ENCODE measurements at places on chromosomes 7 and 10. TPM values are rescaled to one million over a fixed set of nuclear protein-coding genes. Genes with fewer than 3 reads are reported as not detected.

GRCh38 chr10:68463365-68464093 lies 8.2 kb downstream of the DNA2 start:
- no peak overlapping the region for H3K4me3 ChIP-seq
- H3K27ac ChIP-seq = no peak overlapping the region
- no peaks in the 10 kb centered on the region for H3K27me3 ChIP-seq
- peaks cover 90% of the 10 kb centered on the region for H3K36me3 ChIP-seq
- no peak for DNase-seq
- H3K4me1 ChIP-seq = no peaks in the 10 kb centered on the region

GRCh38 chr7:867406-868188 lies 8.8 kb upstream of the GET4 start:
- no peak overlapping the region for H3K4me3 ChIP-seq
- no peak for DNase-seq
- H3K36me3 ChIP-seq = peaks cover 75% of the 10 kb centered on the region
- no peak overlapping the region for H3K27ac ChIP-seq
- no peaks in the 10 kb centered on the region for H3K27me3 ChIP-seq
- H3K4me1 ChIP-seq = no peaks in the 10 kb centered on the region

DNA sequence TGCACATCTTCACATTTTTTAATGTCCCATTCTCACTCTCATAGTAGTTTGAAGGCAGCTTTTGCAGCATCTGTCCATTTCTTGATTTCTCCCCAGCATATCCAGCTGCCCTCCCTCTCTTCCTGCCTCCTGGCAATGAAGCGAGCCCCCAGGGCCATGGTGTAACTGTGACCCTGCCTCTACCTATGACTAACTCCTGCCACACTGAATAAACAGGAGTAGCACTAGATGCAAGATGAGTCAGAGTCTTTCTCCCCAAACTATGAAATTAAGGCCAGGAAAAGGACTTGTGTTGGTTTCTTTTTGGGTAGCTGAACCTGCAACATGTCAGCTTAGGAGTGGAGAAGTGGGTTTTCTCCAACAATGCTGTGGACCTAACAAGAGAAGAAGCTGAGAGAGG lies 329.0 kb downstream of the RNLS start:
- no peaks in the 10 kb centered on the region for H3K36me3 ChIP-seq
- H3K4me3 ChIP-seq = no peak overlapping the region
- H3K27me3 ChIP-seq = no peaks in the 10 kb centered on the region
- no peak for DNase-seq
- H3K4me1 ChIP-seq = no peaks in the 10 kb centered on the region
- no peak overlapping the region for H3K27ac ChIP-seq

DNA sequence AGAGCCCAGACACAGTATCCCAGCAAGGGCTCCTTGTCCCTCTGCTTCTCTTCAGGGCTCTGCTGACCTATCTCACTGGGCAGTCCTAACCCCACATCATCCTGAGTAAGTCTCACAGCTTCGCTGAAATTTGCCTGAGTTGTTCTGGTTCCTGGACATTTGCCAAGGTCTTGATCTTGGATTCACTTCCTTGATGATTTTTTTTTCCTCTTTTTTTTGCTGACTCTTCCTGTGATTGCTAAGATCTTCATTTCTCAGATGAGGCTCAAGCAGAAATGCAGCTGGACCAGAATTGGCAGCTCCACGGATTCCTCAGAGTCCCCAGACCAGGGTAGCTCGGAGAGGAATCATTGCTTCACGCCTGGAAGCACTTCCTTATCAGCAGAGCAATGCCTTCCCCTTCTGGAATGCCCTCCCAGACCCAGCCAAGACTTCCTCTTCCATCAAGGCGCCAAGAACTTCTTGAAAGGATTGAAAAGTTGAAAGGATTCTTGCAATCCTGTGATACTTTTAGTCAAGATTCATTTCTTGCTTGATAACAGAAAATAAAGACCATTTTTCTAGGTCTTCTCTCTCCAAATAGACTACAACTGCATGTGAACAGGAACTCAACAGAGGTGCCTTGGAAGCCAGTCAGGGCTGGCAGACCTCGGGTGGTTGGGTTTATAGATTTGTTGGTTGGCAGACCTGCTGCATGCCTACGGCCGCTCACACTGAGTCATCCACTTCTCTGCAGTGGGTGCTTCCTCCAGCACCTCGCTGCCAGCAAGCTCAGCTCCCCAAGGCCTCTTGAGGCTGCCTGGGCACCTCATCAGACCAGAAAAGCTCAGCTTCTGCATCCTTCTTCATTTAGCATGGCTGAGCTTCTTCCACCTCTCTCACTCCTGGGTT lies 8.8 kb upstream of the AFAP1L2 start:
- no peak overlapping the region for H3K4me3 ChIP-seq
- no peaks in the 10 kb centered on the region for H3K27me3 ChIP-seq
- no peaks in the 10 kb centered on the region for H3K36me3 ChIP-seq
- no peak overlapping the region for H3K27ac ChIP-seq
- H3K4me1 ChIP-seq = no peaks in the 10 kb centered on the region
- DNase-seq = no peak

Gene NDUFA5
- total RNA-seq = 244 TPM

GRCh38 chr7:142500366-142500765 lies 242.5 kb upstream of the PRSS58 start:
- no peak overlapping the region for H3K27ac ChIP-seq
- no peaks in the 10 kb centered on the region for H3K4me1 ChIP-seq
- H3K27me3 ChIP-seq = no peaks in the 10 kb centered on the region
- H3K36me3 ChIP-seq = no peaks in the 10 kb centered on the region

- H3K27me3 ChIP-seq = no peaks in the 10 kb centered on the region
- H3K4me1 ChIP-seq = no peaks in the 10 kb centered on the region
- no peak for DNase-seq
- no peak overlapping the region for H3K27ac ChIP-seq
Observed at GRCh38 chr10:110507346-110507745, 9.6 kb downstream of the DUSP5 start.

DNA sequence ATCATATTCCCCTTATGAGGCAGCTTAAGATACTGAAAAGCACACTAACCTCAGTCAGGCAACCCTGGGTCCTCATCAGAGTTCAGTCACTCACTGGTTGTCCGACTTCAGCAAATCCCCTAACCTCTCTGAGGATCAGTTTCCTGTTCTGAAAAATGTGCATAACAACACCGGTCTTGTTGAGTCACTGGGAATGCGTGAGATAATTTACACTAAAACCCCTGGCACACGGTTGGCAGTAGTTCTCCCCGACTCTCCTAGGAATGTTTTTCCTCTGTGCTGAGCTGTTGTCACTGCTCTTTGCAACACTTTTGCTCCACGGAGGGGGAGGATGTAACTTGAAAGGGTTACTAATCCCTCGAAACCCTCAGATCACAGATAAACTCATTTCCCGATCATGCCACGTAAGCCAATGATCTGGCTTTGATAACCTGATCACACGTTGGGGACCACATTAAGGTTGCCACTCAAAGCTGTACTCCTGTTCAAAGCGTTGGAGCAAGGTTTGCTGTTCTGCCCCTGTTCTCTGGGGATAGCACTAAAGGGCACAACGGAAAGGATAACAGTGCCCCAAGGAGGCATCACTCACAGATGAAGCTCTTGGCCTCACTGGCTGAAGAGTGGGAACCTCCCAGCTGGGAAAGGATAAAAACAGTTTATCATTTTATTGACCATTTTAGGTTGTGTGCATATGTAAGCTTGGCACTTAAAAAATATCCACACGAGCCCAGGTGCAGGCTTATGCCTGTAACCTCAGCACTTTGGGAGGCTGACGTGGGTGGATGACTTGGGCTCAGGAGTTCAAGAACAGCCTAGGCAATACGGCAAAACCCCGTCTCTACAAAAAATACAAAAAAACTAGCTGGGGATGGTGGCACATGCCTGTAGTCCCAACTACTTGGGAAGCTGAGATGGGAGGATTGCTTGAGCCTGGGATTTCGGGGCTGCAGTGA lies 5.0 kb upstream of the RBM17 start:
- peaks cover 19% of the 10 kb centered on the region for H3K27me3 ChIP-seq
- no peak for DNase-seq
- H3K4me3 ChIP-seq = no peak overlapping the region
- H3K27ac ChIP-seq = no peak overlapping the region
- H3K4me1 ChIP-seq = peaks cover 4% of the 10 kb centered on the region
- no peaks in the 10 kb centered on the region for H3K36me3 ChIP-seq

Gene ZMIZ2
- total RNA-seq = 34.7 TPM

Gene ASB15
- 0.04 TPM for total RNA-seq

- peak; percentile 25 for DNase-seq
- H3K36me3 ChIP-seq = no peaks in the 10 kb centered on the region
- peaks cover 14% of the 10 kb centered on the region for H3K27me3 ChIP-seq
- H3K4me3 ChIP-seq = no peak within 1 kb of the TSS
- peaks cover 7% of the 10 kb centered on the region for H3K4me1 ChIP-seq
Observed at GRCh38 chr7:93921607-93922566, at the start of gene GNG11. Gene GNG11 (plus strand): TSS chr7:93921735. CDS start chr7:93922138, 403 bp downstream.

Measured in K562 (cell line).